PC-9 (cell line): ENCODE measurements at places on chromosomes 5 and 9. TPM values are rescaled to one million over a fixed set of nuclear protein-coding genes. Genes with fewer than 3 reads are reported as not detected.

GRCh38 chr5:4544049-4544670 is 596.0 kb upstream of the ADAMTS16 start:
- peaks cover 58% of the 10 kb centered on the region for H3K27me3 ChIP-seq
- DNase-seq, result no peak
- no peaks in the 10 kb centered on the region for H3K36me3 ChIP-seq

C5orf34 gene
- total RNA-seq, result 16.0 and 22.6 TPM in 2 replicates

DNA sequence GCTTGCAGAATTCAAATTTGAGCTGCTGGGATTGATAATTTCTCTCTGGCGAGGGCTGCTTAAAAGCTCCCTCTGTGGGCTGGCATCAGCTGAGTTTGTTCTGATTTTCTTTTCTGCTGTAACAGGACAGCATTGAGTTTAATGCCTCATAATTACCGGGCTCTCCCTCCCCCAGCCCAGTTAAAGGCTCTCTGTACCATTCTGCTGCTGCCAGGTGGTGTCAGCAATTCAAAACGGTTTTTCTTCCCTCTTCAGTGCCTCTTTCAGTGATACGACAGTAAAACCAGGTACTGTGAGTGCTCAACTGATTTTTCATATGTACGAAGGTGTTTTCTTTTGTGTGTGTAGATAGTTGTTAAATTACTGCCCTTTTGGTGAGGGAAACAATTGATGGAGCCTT is 509.3 kb upstream of the CTNND2 start:
- H3K4me1 ChIP-seq, result no peaks in the 10 kb centered on the region
- no peak overlapping the region for H3K4me3 ChIP-seq
- H3K27me3 ChIP-seq, result no peaks in the 10 kb centered on the region
- H3K27ac ChIP-seq, result no peak overlapping the region

GRCh38 chr9:136903041-136903554 is 16.8 kb downstream of the TRAF2 start:
- peak overlapping the region; percentile 99 for H3K27ac ChIP-seq
- peaks cover 44% of the 10 kb centered on the region for H3K4me1 ChIP-seq
- H3K36me3 ChIP-seq, result peaks cover 17% of the 10 kb centered on the region
- H3K27me3 ChIP-seq, result no peaks in the 10 kb centered on the region
- H3K4me3 ChIP-seq, result no peak overlapping the region

DNA sequence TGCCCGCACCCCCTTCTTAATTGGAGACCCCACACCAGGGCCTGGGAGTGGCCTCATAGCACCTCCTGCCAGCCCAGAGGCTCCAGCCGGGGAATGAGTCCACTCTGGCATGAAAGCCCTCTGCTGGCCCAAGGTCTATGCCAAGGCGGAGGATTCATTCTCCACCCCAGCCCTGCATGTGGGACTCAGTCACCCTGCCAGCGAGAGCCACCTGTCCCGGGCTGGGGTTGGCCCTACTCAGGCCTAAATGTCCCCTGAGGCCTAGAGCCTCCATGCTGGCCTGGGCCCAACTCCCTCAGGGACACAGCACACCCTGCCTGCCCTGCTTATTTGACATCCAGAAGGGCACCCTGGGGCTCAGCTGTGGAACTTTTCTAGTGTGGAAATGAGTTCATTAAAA is 1.0 kb upstream of the RAPGEF1 start:
- no peak overlapping the region for H3K27ac ChIP-seq
- H3K4me1 ChIP-seq, result peaks cover 44% of the 10 kb centered on the region
- DNase-seq, result no peak
- no peak overlapping the region for H3K4me3 ChIP-seq
- H3K36me3 ChIP-seq, result no peaks in the 10 kb centered on the region

DNA sequence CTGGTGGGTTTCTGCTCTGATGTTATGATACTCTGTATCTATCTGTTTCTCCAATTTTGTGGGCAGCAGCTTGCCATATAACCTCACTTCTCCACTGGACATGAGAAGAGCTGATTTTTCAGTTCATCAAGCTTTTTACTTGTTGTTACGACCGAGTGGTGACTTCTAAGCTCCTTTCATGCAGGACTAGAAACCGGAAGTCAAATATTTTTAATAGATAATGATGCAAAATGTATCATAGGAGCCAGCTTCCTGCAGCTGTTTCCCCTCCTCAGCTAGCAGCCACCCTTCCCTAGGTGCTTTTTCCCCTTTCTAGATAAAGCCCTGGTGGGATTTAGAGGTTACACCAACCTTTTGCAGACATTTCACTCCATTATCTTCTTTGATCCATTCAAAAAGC is 17.0 kb upstream of the ADAM19 start:
- DNase-seq, result no peak
- no peaks in the 10 kb centered on the region for H3K36me3 ChIP-seq
- H3K4me3 ChIP-seq, result no peak overlapping the region
- no peaks in the 10 kb centered on the region for H3K27me3 ChIP-seq
- no peaks in the 10 kb centered on the region for H3K4me1 ChIP-seq

DNA sequence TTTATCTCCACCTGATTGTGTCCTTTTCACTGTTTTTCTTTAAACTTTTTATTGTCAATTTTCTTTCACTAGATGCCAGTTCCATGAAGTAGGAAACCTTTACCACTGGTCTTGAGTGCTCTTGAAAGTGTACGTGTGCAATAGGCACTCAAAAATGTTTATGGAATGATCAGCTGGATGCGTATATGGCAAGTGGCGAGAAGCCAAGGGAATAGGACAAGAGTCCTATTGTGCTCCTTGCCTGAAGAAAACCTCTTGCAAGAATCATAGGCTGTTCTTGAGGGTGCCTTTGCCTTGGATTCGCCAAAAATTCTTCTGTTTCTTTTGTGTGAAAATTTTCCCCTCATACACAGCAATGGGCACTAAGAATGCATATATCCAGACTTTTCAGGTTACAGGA is 97.7 kb downstream of the GHR start:
- no peak overlapping the region for H3K27ac ChIP-seq
- H3K4me3 ChIP-seq, result no peak overlapping the region
- no peaks in the 10 kb centered on the region for H3K27me3 ChIP-seq
- H3K36me3 ChIP-seq, result no peaks in the 10 kb centered on the region
- DNase-seq, result no peak

DNA sequence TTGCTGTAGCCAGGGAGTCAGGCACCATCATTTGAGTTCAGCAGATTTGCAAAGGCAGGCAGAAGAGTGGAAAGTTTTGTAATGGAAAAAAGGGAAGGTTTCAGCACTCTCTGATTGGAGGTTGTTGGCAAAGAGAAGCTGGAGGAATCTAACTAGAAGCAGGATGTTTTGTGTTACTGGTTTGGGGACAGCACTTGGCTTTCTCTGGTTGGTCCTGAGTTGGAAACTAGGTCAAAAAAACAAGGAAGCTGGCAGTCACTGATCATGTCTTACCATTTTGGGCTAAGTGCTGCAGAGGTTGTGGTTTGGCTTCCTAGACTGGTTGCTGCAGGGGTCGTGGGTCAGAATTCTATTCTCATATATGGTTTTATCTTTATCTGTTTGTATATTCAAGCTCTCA is 189.8 kb downstream of the DRD1 start:
- H3K27me3 ChIP-seq, result 0 out of 2 replicates have a peak, but pooled peaks cover under 1% of the 10 kb centered on the region
- DNase-seq, result no peak
- no peaks in the 10 kb centered on the region for H3K4me1 ChIP-seq
- no peaks in the 10 kb centered on the region for H3K36me3 ChIP-seq

- H3K36me3 ChIP-seq, result no peaks in the 10 kb centered on the region
- H3K27ac ChIP-seq, result no peak overlapping the region
- 0 out of 2 replicates have a peak, but pooled peaks cover 4% of the 10 kb centered on the region for H3K27me3 ChIP-seq
- DNase-seq, result no peak
These were observed 43.8 kb downstream of the CAMK2A start for GRCh38 chr5:150245808-150246207.

- no peak for DNase-seq
- H3K36me3 ChIP-seq, result no peaks in the 10 kb centered on the region
- H3K27ac ChIP-seq, result no peak overlapping the region
- H3K27me3 ChIP-seq, result peaks cover 65% of the 10 kb centered on the region
These were observed 53.7 kb upstream of the ZBTB43 start for GRCh38 chr9:126750941-126751725.

KCNN2 gene
- not detected in 2 replicates for total RNA-seq

RBM22 gene
- total RNA-seq, result 49.7 and 57.3 TPM in 2 replicates

- H3K4me3 ChIP-seq, result no peak overlapping the region
- H3K4me1 ChIP-seq, result no peaks in the 10 kb centered on the region
- no peaks in the 10 kb centered on the region for H3K27me3 ChIP-seq
These were observed 8.8 kb downstream of the IPPK start for GRCh38 chr9:92661127-92661526.

HACD4 gene
- total RNA-seq, result 2.4 and 4.5 TPM in 2 replicates

DNA sequence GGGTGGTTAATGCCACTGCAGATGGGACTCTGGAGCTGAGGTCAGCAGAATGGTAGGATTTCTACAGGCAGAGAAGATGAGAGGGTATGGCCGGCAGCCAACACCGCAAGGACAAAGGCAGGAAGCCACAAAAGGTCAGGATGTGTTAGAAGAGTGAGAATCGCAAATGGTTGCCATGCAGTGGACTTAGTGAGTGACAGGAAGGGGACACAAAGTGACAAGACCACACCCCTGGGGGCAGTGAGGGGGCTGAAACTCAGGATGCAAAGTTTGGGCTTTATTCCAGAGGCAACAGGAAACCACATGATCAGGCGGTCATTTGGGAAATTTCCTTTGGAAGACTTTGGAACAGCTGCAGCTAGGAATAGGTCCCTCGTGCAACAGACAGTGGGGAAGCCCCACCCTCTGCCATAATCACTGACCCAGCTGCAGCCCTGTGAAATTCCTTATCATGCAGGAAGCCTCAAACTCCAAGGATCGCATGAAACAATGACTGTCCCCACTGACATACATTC is 14.2 kb upstream of the CCDC180 start:
- no peaks in the 10 kb centered on the region for H3K27me3 ChIP-seq
- no peaks in the 10 kb centered on the region for H3K4me1 ChIP-seq
- H3K27ac ChIP-seq, result no peak overlapping the region

GRCh38 chr5:138711087-138711486 is 42.1 kb upstream of the CTNNA1 start:
- no peaks in the 10 kb centered on the region for H3K27me3 ChIP-seq
- no peak overlapping the region for H3K27ac ChIP-seq
- H3K4me1 ChIP-seq, result peaks cover 12% of the 10 kb centered on the region
- H3K4me3 ChIP-seq, result no peak overlapping the region

HRCT1 gene
- total RNA-seq, result 2.0 and 3.6 TPM in 2 replicates

SKP2 gene
- total RNA-seq, result 121 and 153 TPM in 2 replicates

AJM1 gene
- total RNA-seq, result 5.3 and 5.9 TPM in 2 replicates

- H3K27me3 ChIP-seq, result no peaks in the 10 kb centered on the region
- peaks cover 15% of the 10 kb centered on the region for H3K4me1 ChIP-seq
- no peak for DNase-seq
These were observed 43.6 kb downstream of the ENC1 start for GRCh38 chr5:74596927-74597326.

IFNB1 gene
- not detected in 2 replicates for total RNA-seq

DNA sequence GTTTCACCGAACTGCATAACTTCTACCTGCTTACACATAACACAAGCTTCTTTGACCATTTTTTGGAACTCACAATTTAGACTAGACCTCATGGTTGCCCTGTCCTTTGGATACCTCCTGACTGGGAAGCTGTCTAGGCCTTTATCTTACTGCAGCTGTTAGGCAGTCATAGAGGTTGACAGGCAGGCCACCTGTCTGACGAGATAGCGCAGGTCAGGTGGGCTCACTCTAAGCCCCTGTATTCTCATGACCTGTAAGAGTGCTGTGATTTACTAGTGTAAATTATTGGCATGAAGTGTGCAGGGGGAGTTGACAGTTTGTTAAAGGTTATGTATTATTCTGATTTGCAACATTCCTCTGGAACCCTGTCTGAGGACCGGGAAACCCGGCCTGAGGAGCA is 29.0 kb downstream of the SLC22A4 start:
- no peaks in the 10 kb centered on the region for H3K36me3 ChIP-seq
- H3K4me1 ChIP-seq, result no peaks in the 10 kb centered on the region
- H3K27ac ChIP-seq, result no peak overlapping the region
- no peak overlapping the region for H3K4me3 ChIP-seq
- DNase-seq, result no peak

TSSK1B gene
- not detected in 2 replicates for total RNA-seq

ANKRD18A gene
- total RNA-seq, result 4.2 and 4.9 TPM in 2 replicates

GRCh38 chr5:120677481-120677880 is 213.4 kb downstream of the PRR16 start:
- H3K4me3 ChIP-seq, result no peak overlapping the region
- no peak overlapping the region for H3K27ac ChIP-seq
- no peak for DNase-seq
- H3K27me3 ChIP-seq, result no peaks in the 10 kb centered on the region

DNA sequence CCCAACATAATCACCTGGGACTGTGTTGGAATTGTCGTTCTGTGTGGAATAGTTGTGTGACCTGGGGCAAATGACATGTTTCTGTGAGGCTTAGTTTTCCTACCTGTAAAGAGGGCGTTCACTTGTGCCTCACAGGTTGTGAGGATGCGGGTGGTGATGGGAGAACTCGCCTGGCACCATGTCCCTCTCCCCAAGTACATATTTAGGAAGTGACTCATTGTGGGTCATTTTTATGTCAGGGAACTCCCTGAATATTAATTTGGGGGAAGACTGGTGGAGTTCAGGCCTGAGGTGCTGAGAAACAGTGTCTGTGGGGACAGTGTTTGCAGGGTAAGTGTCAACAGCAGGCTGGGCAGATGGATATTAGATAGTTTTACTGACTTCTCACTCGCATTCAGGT is 144.7 kb downstream of the KDM4C start:
- H3K27ac ChIP-seq, result peak overlapping the region; percentile 9; the same call in 1 of the 2 replicates
- DNase-seq, result peak; percentile 10
- H3K4me3 ChIP-seq, result no peak overlapping the region
- peaks cover 16% of the 10 kb centered on the region for H3K4me1 ChIP-seq
- H3K27me3 ChIP-seq, result no peaks in the 10 kb centered on the region

- no peak overlapping the region for H3K4me3 ChIP-seq
- no peaks in the 10 kb centered on the region for H3K4me1 ChIP-seq
- DNase-seq, result no peak
- H3K27me3 ChIP-seq, result no peaks in the 10 kb centered on the region
- H3K27ac ChIP-seq, result no peak overlapping the region
These were observed 289.9 kb downstream of the FAM170A start for GRCh38 chr5:119919279-119919678.

DNA sequence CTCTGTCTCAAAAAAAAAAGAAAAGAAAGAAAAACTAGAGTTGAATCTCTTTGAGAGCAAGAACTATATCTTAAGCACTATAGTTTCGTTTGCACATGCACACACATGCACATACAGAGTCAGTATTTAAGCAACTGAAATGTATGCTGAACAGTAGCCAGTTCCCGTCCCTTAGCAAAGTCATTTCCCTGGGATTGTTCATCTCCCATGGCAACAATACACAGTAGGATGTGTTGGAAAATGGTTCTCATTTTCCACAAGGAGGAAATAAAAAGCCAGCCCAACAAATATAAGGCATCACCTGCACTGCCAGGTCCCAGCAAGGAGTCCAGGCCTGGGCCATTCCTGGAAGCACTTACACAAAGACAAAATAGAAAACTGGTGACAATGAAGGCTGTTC is 4.2 kb upstream of the ZNF346 start:
- H3K36me3 ChIP-seq, result no peaks in the 10 kb centered on the region
- H3K27me3 ChIP-seq, result no peaks in the 10 kb centered on the region
- no peak overlapping the region for H3K4me3 ChIP-seq
- DNase-seq, result no peak

- H3K4me3 ChIP-seq, result no peak overlapping the region
- H3K27ac ChIP-seq, result no peak overlapping the region
- no peaks in the 10 kb centered on the region for H3K36me3 ChIP-seq
These were observed 3.9 kb downstream of the CSNK1G3 start for GRCh38 chr5:123515904-123516303.

GRCh38 chr5:166050531-166050930 is 2240.9 kb upstream of the WWC1 start:
- H3K27ac ChIP-seq, result no peak overlapping the region
- no peak for DNase-seq
- H3K4me3 ChIP-seq, result no peak overlapping the region

IDNK gene
- 1.7 and 4.6 TPM in 2 replicates for total RNA-seq

GRCh38 chr9:114261987-114262386 is 60.9 kb upstream of the ORM1 start:
- no peak overlapping the region for H3K27ac ChIP-seq
- H3K4me3 ChIP-seq, result no peak overlapping the region
- no peaks in the 10 kb centered on the region for H3K4me1 ChIP-seq
- peaks cover 13% of the 10 kb centered on the region; the same call in 1 of the 2 replicates for H3K27me3 ChIP-seq
